ENCODE measurements at places on chromosomes 5 and 9. TPM values are rescaled to one million over a fixed set of nuclear protein-coding genes. Genes with fewer than 3 reads are reported as not detected.

GRCh38 chr5:116495786-116496357 lies 78.8 kb downstream of the SEMA6A start:
- DNase-seq, result no peak

- DNase-seq, result no peak
These were observed 49.8 kb downstream of the PRRC1 start for GRCh38 chr5:127567026-127567768.

DNA sequence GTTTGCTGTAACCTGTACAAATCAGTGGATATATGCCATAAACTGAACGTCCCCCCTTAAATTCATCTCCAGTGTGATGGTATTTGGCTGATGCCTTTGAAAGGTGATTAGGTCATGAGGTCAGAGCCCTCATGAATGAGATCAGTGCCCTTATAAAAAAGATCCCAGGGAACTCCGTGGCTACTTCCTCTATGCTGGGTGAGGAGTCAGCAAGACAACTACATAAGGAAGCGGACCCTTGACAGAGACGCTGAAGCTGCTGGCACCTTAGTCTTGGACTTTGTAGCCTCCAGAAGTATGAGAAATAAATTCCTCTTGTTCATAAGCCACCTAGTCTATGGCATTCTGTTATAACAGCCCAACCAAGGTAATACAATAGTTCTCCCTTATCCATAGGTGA lies 215.1 kb upstream of the ZNF608 start:
- DNase-seq, result no peak

GRCh38 chr5:109743041-109743531 lies 53.4 kb downstream of the MAN2A1 start:
- no peak for DNase-seq

DNA sequence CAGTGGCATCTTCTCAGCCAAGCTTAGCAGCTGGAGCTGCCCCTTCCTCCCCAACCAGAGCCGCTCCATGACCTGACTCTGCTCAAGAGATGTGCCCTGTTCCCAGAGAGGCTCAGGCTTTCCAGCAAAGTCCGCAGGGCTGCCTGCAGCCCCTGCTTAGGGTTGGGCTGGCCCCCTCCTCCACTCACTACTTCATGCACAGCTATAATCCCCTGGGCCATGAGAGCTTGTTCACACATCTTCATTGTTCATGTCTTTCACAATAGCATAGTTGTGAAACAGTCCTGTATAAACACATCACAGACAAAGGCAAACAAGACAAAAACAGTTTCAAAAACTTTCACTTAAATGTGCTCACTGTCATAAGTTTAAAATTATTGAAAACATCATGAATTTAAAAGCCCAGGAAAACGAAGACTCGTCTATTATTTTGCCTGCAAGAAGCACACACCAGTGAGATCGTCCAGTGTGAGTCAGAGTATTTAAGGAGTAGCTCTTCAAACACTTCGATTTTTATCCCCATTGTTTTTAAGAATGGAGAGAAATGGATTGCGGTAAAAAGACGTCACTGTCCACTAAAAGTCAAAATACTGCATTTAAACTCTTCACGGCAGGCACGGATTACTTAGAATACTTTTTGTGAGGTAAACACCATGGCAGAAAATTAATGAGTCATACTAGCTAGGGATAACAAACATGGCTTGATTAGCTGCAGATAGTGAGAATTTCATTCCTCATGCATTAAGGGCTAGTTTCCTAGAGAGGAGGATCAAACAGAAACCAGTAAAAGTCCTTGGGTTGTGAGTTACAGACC lies 40.7 kb upstream of the S1PR3 start:
- DNase-seq, result no peak

DNA sequence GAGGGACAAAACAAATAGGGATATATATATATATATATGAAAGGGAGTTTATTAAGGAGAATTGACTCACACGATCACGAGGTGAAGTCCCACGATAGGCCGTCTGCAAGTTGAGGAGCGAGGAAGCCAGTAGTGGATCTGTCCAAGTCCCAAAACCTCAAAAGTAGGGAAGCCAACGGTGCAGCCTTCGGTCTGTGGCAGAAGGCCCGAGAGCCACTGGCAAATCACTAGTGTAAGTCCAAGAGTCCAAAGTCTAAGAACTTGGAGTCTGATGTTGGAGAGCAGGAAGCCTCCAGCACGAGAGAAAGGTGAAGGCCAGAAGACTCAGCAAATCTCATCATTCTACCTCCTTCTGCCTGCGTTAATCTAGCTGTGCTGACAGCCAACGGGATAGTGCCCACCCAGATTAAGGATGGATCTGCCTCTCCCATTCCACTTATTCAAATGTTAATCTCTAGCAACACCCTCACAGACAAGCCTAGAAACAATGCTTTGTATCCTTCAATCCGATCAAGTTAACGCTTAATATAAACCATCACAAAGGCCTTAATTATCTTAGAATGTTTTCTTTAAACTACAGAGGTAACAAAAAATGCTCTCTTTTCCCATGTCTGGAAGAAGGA lies 23.8 kb upstream of the DAB2 start:
- DNase-seq, result no peak

- DNase-seq, result no peak
These were observed 21.8 kb upstream of the MSH3 start for GRCh38 chr5:80632700-80633099.

- no peak for DNase-seq
These were observed at the start of gene ERAP2 for GRCh38 chr5:96876292-96876850. Gene ERAP2, plus strand, starts transcription at chr5:96876500. Its CDS starts 3,186 bp downstream, at chr5:96879686.

DNA sequence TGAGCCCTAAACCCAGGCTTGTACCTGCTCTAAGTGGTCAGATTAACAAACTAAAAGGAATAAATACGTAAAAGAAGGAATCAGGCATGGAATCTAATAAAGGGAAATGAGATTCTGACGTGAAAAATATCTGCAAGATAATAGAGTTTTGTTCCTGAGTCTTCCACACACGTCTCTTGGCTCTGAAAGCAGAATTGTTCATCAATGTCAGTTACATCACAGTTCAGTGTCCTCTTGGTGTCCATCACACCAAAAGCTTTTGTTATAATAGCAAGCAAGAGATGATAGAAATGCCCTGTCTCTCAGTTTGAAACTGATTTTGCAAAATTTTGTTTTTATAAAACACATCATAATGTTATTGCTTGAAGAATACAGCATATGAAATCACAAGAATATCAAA lies 34.7 kb upstream of the NMUR2 start:
- no peak for DNase-seq

DNA sequence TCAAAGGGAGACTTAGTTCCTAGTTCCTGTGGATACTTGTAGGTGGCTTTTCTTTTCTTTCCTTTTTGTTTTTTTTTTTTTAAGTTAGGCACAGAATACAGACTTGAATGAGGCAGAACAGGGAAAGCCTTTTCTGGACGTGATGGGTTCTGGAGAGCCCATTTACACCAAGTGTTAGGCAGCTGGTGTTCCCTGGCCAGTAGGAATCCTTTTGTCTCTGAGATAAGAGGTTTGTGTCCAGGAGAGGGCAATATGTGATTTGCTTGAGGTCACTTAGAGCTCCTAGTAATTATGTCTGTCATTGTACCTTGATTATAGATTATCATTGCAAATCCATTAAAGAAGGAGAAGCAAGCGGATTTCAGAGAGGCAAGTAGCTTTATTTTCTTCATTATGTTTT lies 9.1 kb downstream of the MEGF10 start:
- no peak for DNase-seq

Gene SLC46A2
- not detected for polyA plus RNA-seq

Gene EGFLAM
- 1.5 TPM for polyA plus RNA-seq

Gene SLC6A3
- not detected for polyA plus RNA-seq

Gene TLX3
- not detected for polyA plus RNA-seq

Gene SURF6
- 19.8 TPM for polyA plus RNA-seq
